Activated CD4-positive, alpha-beta memory T cell treated with anti-CD3 and anti-CD28 coated beads, Interleukin-2, amount 10 ng/mL, durations not matched to agents 7 days and 5 days (primary cell): ENCODE measurements at places on chromosomes 11 and 22. TPM values are rescaled to one million over a fixed set of nuclear protein-coding genes. Genes with fewer than 3 reads are reported as not detected.

- DNase-seq = peak; percentile 41
These were observed 106.4 kb upstream of the SESN3 start for GRCh38 chr11:95337175-95337957.

- peak; percentile 58 for DNase-seq
These were observed 6.3 kb downstream of the FXYD2 start for GRCh38 chr11:117818041-117818873.

DNA sequence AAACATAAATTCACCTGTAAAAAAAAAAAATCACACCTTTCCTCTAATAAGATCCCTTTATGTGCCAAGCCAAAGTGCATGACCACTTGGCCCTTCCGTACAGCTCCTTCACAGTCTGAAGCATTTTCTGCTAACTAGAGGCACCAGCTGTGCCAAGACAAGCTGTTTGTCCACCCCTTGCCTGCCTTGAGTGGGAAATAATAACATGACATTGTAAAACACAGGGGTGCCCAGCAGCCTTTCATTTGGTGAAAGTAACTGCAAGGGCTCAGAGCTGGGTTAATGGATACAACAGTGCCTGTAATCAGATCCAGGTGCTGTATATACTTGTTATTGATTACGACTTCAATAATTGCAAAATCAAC lies 59.2 kb downstream of the DDIAS start:
- DNase-seq = no peak

DNA sequence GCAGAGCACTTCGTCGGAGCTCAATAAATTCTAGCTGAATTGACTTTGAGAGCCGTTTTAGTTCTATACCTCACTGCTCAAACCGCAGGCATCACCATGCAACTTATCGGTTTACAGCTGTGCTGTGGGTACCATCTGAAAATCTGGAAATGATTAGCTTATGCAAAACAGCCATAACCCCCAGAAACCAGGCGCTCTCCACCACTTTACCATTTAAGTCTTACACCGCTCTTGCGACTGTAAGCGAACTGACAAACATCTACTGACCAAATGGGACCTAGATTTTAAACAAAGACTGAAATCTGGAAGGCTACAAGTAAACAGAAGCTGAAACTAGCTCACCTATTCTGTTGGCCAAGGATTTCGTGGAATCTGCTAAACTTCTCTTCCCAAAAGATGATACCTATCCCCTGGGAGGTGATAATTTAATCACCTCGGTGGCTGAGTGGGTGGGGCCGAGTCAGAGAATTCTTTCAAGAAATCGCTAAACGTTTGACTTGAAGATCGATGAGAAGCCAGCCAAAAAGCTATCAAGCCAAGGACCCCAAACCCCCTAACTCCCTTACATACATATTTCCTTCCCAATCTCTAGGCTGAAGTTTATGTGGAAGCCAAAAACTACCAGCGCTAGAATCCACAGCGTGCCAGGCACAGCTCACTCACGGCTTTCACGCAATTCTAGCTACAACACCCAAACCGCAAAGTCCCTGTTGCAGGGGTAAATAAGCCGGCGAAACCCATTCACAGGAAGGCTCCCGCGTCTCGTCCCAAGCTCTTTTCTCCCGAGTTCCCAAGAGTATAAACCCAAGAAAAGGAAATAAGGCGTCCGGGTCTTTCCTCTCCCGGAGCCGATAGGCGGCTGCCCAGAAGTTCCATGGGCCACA lies 644 bp downstream of the SPTY2D1 start:
- DNase-seq = peak; percentile 58

DNA sequence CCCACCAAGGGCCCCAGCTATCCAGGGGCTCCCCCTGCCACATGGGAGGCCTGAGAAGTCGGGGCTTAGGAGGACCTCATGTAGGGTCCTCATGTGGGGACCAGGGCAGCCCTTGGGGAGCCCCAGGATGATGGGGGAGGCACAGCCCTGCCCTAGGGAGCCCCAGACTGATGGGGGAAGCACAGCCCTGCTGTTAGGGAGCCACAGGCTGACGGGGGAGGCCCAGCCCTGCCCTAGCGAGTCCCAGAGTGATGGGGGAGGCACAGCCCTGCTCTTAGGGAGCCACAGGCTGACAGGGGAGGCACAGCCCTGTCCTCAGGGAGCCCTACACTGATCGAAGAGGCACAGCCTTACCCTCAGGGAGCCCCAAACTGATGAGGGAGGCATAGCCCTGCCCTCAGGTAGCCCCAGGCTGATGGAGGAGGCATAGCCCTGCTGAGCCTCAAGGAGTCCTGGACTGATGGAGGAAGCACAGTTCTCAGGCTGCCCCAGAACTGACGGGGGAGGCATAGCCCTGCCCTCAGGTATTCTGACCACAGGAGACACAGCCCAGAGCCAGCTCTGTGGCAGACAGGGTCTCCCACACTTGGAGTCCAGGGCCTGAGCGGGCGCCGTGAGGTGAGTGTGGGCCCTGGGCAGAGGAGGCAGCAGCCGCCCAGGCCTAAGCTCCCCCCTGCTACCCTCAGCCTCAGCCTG lies 10.8 kb downstream of the PRR33 start:
- DNase-seq = no peak

DNA sequence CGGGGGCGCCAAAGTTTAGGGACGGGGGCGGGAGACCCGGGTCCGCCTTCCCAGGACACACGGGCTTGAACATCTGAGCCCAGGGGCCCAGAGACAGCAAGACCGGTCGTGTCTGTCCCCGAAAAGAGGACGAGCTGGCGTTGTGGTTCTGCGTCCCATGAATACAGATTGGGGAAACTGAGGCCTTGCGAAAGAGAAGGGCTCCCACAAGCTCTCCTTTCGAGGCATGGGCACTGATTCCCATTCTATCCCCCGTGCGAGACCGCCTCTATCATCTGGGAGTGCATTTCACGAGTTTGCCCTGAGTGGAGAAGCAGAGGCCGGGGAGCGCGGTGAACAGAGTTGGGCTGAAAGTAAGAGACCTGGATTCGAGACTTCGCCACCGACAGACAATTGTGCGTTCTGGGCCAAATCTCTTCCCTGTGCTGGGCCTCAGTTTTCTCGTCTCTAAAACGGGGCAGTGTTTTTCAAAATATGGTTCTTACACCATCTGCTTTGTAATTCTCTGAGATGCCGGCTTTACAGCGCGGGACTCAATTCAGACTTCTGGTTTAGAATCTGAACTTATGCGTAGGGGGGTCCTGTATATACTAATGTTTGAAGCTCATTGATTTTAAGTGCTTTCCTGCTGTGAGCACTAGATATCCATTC lies 471 bp downstream of the RNF185 start:
- peak; percentile 26 for DNase-seq

DNA sequence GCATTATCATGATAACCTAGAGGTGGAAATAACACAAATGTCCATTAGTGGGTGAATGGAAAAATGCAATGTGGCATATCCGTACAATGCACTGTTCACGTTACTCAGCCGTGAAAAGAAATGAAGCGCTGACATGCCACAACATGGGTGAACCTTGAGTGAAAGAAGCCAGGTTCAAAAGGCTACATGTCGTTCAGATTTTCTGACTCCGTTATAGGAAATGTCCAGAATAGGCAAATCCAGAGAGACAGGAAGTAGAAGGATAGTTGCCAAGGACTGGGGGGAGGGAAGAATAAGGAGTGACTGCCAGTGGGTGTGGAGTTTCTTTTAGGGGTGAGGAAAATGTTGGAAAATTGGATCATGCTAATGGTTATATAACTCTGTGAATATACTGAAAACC lies 133.8 kb downstream of the ATXN10 start:
- no peak for DNase-seq

- DNase-seq = no peak
These were observed 15.5 kb downstream of the CLTCL1 start for GRCh38 chr22:19275919-19276600.

- no peak for DNase-seq
These were observed 132.4 kb upstream of the ANO3 start for GRCh38 chr11:26199331-26200095.

DNA sequence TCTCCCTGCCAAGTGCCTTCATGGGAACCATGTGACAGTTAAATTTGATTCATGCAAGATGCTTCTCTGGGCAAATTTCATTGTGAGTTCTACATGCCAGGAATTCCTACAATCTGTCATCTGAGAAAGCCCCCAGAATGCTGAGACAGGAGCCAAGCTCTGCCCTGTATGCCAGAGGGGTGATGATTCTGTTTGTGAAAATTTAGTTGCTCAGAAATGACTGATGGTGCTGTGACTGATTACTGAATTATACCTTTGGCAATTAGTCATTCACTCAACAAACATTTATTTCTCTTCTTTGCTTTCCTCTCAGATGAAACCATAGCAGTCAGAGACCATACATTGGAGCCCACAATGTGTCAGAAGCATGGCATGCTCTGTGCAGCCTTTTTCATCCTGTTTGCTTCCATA lies 69.0 kb upstream of the ZBED5 start:
- no peak for DNase-seq

GRCh38 chr11:9075556-9075955 lies 15.8 kb downstream of the SCUBE2 start:
- no peak for DNase-seq

DNA sequence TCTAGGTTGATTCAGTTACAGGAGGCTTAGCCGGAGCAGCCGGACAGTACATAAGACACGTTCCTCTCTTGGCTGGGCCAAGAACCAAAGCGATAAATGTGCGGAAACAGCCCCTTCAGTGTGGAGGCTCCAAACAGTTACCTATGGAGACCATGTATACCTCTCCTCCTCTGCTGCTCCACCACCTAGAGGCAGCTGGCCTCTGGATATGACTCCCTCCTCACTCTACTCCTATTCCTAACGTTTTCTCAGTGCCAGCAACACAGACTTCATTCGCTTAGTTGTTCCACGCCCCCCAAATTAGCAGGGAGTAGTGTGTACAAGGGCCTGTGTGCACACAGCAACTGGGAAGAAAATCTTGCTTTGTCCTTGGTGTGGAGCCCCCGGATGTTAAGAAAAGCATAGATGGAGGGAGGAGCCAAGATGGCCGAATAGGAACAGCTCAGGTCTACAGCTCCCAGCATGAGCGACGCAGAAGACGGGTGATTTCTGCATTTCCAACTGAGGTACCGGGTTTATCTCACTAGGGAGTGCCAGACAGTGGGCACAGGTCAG lies 362.3 kb upstream of the KIRREL3 start:
- no peak for DNase-seq

- DNase-seq = no peak
These were observed 133.9 kb upstream of the BMAL1 start for GRCh38 chr11:13143486-13144297.

DNA sequence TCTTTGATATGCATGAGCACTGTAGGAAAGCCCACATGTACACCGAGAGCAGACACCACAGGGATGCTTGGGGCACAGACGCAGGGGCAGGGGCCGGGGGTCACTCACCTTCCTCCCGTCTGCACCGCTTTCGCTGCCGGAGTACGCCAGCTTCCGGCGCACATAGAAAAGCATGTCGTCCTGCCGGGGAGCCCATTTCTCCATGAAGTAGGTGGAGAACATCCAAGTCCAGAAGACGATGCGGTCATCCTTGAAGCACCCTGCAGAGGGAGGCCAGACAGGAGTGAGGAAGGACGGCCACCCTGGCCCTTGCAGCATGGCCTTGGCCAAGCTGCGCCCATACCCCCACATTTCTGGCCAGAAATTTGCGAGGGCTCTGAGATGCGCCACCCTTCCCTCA lies 28.8 kb downstream of the KIAA0930 start:
- DNase-seq = no peak

DNA sequence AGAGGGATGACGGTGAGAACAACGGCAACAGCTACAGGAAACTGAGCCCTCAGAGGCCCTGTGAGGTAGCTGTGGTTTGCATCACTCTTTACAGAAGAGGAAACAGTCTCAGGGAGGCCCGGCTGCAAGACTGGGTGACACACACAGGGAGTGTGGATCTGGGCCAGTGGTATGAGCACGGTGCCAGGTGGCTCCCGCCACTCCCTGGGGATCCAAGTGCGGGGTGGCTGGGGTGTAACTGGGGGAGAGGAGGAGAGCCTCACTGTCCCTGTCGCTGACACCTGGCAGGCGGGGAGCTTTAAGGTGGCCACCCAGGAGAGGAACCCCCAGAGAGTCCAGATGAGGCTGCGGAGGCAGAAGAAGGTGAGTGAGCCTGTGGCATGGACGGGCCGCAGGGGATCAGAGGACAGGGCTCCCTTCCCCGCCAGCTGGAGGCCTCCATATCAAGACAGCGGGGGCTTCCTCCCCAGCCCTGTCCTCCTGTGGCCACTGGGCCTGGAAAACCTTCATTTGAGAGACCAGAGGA lies 5.6 kb downstream of the RGL4 start:
- peak; percentile 89 for DNase-seq

DNA sequence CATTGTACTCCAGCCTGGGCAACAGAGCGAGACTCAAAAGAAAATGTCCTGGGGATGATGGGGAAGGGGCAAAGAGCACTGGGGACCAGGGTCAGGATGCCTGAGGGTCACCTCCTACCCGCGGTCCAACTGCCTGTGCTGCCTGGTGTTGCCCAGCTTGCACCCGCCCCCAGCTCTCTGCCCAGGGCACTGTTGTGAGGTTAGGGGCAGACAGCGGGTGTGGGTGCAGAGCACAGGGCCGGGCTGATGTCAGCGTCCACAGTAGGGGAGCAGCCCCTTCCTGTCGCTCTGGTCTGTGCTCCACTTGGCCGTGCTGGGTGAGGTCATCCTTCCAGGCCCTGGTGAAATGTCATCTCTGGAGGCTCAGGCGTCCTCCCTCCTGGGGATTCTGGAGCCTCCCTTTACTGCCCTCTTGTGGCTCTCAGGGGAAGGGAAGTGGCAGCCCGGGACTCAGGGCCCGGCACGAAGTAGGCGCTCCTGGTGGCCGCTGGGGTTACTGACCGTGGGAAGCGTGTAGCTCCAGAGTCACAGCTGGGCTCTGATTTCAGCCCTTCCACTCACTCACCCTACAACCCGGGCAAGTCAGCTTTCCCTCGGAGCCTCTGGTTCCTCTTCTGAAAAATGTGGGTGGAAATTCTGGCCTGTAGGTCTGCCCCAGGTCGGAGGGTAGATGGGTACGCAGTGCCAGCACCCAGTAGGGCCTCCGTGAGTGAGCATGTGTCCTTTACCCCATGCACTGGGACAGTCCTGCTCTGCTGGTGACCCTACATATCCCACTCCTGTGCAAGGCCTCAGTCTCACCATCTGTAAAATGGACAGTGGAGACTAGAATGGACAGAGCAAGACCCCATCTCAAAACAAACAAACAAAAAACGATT lies 17.3 kb upstream of the PRR5 start:
- peak; percentile 91 for DNase-seq

DNA sequence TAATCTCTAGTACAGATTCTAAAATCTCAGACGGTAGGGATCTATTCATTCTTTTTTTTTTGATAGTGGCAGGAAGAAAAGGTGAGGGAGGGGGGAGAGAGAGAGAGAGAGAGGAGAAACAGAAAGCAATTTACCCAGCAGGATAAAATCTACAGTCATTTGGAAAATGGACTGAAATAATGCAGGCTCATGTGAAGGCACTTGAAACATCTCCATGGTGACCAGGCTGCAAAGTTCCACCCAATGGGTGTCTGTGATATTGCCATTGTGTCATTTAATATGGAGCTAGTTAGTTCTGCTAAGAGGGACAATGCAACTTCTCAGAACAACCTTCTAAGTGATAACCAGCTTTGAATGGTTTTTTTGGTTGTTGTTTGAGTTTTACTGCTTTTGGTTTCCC lies 165.2 kb upstream of the RAG2 start:
- DNase-seq = no peak

Gene BRSK2
- total RNA-seq = not detected

Gene HBG2
- not detected for total RNA-seq

Gene C11orf86
- not detected for total RNA-seq

Gene OOSP3
- not detected for total RNA-seq

Gene LDHAL6A
- total RNA-seq = not detected

Gene TRIM48
- total RNA-seq = not detected

Gene F2
- total RNA-seq = not detected

Gene SAA1
- total RNA-seq = not detected

Gene NCF4
- 60.1 TPM for total RNA-seq

Gene SCGB1D2
- not detected for total RNA-seq
